ENCODE measurements at places on chromosomes 6 and 20. TPM values are rescaled to one million over a fixed set of nuclear protein-coding genes. Genes with fewer than 3 reads are reported as not detected.

DNA sequence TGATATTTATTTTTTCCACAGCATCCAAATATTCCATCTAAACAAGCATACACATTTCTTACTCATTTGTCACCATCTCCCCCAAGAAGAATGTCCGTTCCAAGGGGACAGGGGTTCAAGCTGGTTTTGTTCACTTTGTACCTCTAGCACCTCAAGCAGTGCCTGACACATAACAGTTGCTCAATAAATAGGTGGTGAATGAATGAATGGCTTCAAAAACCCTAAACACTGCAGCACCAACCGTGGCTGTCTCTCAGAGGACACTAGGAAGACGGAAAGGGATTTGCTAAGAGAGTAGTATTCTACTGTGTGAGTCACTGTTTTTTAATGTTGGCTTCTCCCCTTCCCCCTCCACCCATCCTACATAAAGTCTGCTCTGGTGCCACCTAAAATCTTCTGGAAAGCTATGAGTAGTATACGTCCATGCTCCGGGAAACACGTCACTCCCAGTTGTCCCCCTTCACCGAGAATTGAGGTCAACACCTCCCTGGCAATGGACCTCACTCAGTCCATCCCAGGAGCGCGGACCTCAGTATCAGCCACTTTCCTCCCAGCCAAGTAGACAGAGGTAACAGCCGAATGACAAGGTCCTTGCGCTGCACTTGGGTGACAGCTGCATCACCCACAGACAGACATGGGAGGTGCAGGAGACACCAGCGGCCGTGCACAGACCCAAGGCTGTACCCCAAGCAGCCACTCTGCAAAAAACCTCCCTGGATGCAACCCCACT, 107.4 kb downstream of the PREX1 start:
- no peak for DNase-seq

DNA sequence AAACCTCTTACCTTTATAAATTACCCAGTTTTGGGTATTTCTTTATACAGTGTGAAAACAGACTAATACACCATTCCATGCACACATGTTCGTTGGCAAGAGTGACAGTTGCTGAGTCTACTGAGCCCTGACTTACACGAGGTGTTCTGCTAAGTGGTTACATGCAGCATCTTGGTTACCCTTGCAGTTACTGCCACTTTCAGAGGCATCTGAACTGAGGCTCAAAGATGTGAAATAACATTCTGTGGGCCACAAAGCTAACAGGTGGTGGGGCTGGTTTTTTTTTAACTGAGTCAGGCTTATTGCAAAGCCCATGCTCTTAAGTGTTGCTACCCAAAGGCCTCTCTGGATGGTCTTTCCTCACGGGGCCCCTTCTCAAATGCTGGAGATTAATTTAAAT, 54.4 kb upstream of the GTSF1L start:
- no peak for DNase-seq

- no peak for DNase-seq
Observed at GRCh38 chr20:722822-723644, 45.3 kb downstream of the SLC52A3 start.

GRCh38 chr6:14020551-14020950, 95.8 kb downstream of the RNF182 start:
- no peak for DNase-seq

GRCh38 chr20:4699216-4699615, 22.5 kb upstream of the PRND start:
- no peak for DNase-seq

DNA sequence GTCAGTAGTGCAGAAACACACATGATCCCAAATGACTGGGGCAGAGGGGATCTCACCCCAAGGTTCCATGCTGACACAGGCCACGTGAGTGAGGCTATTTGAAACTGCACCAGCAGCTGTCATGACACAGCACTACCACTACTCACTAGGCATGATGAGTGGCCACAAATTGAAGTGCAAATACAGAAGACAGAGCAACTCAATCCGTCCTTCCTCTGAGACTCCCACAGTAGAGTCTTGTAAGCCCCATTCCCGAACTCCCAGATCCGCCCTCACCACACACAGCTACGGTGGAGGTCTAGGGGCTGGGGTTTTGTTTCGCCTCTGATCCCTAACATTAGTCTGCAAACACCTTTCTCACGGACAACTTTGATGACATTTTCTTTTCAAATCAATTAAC, 113.3 kb upstream of the NUP153 start:
- peak; percentile 47 for DNase-seq

DNA sequence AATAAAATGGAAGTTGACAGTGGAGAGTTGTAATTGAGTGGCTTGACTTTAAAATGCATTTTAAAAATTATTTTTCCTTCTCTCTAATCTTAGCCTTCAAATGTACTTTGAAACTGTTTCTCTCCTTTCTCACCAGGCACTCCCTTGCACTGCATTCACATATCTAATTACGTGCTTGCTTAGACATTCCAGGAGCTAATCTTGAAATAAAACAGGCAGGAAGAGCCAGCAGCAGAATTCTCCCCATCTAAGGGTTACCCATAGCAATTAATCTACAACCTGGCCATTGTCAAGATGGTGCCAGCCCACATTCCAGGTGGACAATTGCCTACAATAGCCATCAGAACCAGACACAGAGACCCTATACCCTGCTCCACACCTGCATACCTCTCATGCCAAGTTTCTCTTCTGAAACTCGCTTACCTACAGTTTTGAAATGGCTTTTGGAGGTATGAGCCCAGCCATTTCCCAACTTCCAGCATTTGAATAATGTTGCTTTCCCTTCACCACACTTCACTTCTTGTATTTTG, 167.6 kb upstream of the GJE1 start:
- DNase-seq, result no peak

DNA sequence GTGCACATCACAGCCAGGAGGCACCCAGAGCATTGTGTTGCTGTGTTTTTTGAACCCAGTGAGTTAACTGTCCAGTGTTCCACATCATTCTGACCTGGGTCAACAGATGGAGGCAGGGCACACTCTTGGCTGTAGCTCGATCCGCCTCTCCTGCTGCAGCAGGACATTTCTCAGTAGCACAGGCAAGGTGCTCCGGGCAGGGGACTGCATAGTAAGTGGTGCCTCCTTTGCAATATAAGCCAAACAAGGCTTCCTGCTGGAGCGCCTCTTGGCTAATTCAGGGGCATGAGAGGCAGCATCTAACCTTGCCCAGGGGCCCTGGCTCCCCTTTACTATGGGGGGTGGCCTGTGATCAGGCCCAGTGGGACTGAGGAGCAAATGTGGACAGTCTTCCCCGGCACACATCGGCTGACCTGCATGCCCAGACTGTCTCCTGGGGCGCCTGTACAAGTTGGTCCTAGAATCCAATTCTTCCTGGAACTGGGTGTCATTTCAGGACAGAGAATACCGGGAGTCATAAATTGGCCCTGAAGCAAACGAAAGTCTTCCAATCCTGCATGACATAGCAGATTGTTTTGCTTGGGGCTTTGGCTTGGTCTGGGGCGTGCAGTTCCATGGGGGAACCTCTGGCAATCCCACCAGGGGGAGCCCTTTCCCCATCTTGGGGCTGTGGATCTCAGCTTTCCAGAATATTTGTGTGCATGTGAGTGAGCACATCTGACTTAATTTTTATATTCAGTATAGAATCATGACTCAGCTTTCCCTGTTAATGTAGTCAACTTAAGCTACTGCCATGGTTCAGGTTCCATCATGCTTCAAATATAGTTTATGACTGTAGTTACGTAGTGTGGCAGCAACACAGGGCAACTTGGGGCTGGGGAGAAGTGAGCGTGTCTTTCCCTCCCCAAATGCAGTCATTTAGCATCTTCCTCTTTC, 56.0 kb upstream of the DDR1 start:
- DNase-seq, result peak; percentile 79

DNA sequence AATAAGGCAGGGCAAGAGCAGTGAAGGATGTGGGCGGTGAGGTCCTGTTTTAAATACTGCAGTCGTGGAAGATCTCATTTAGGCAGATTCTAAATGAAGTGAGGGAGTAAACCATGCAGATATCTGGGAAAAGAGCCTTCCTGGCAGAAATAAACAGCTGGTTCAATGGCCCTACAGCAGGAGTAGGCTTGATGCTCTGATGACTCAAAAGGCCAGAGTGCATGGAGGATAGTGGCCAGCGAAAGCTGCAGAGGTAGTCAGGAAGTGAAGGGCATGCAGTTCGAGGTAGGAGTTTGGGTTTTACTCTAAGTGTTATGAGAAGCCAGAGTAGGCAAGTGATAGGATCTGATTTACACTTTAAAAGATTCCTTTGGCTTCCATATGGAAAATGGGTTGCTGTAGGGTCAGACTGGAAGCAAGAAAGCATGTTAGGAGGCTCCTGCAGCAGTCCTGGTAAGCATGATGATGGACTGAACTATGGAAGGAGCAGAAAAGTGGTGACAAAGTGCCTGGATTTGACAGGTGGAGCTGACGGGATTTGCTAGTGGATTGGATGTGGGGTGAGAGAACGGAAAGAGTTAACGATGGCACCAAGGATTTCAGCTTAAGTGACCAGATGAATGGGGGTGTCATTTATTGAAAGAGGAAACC, 150.0 kb downstream of the GJA10 start:
- DNase-seq, result no peak

GRCh38 chr20:36773107-36773596, 411 bp downstream of the DSN1 start:
- DNase-seq, result no peak

GRCh38 chr6:136548582-136549299, 1.5 kb downstream of the MAP7 start:
- no peak for DNase-seq

Gene EMILIN3
- total RNA-seq, result 6.7 TPM

DNA sequence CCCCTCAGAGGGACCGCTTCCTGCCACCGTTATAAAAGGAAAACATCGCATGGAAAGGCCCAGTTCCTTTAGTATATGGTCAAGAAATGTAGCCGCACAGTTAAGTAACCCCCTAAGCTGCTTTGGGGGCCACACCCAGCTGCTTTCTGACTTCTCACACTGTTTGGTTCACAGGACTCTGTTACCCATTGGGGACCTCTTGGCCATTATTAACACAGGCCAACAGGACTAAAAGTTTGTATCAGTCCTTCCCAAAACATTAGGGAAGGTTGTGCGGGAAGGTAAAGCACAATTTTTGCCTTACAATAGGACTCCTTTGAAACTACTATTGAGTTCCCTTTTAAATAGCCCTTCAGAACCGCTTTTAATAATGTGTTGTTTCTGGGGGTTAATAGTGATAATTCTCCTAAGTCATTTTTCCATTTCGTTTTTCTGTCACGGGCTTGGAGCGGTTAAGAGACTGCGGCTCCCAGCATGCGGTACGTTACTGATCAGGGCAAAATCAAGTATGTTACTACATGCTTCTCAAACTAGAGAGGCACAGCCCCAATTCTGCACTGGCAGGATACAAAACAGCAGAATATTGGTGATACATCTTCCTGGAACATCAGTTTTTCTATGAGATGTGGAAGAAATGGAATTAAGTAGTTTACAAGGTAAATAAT, 668 bp upstream of the RPP40 start:
- DNase-seq, result no peak

DNA sequence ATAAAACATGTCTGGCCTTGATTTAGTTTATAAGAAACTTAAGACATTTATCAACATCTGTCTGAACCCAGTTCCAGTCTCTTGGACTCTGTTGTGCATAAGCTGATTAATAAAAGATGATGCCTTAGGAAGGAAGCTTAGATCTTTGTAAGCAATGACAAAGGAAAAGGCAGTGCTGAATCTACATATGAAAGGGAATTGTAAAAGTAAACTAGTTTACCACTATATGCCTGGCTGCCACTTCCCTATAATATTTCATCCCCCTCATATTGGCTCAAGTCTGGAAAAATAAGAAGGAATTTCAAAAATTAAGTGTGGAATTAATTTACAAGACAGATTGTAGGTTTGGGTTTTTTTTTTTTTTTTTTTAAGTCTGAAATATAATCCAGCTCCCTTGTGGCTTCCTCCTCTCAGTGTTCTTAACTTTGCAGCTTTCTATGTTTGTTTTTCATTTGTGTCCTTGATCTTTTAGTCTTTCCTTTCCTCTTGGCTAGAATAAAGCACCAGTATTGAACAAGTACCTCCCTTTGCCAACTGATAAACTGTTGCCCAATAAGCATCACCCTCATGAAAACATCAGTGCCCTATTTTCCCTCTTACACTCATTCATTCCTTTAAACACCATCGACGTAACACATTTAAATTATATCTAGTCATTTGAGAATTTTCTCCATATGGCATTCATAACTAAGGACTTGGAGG, 146.7 kb upstream of the TBX18 start:
- DNase-seq, result no peak

DNA sequence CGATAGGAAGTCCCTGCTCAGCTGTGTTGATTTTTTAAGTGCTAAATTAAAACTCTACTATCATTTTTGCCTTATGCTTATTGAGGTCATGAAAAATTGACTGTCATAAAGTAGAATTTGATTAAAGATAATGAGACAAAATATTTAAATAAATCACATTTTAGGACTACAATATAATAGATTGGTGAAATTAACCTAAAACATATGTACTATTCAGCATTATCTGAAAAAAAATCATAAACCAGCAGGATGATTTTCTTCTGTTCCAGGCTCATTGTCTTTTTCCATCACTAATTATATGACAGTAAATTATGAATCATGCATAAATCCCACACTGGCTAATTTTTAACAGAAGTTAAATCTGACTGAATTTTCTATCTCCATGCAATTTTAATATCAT, 373.6 kb upstream of the NRSN1 start:
- no peak for DNase-seq

DNA sequence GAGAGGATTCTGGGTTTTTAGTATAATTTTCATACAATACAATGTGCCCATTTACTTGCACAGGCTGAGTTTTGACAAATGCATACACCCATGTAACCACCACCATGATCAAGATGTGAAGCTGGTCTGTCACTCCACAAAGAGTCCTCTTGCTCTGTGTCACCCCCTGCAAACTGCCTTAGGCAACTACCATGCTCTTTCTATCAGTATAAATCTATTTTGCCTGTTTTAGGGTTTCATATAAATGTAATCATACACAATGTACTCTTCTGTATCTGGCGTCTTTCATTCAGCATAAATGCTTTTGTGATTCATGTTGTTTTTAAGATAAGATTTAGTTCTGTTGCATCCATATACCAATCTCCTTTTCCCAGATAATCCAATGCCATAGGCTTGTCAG, 181.9 kb upstream of the KCNG1 start:
- DNase-seq, result no peak

DNA sequence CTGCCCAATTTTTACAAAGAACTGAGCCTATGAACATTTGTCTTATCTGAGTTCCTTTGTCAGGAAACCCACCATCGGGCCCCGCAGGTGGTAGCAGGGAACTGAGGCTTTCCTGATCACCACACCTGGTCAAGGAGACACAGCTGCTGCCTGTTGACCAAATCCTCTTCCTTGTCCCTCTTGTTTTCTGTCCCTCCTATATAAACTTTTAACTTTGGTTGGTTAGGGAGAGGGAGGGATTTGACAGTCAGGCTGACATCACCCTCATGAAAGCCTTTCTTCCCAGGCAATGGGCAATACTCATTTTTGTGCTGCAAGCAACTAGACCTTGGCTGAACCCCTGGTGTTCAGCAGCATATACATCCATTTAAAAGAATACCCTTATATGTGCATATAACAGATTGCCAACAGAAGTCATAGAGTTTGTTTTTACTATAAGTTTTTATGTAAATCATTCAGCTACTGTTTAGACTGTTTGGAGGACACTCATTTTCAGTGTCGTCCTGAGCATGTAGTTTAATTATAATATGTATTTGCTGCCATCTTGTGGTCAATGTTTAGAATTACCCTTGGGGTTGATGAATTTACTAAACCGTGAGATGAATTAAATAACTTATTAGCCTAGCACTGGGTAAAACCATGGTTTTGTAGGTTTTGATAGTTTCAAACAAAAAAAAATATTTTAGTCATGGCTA, 17.0 kb downstream of the CRISP1 start:
- DNase-seq, result no peak

Gene WFDC10B
- not detected for total RNA-seq
